T follicular helper cell (primary cell): ENCODE measurements at places on chromosomes 2 and 18.

DNA sequence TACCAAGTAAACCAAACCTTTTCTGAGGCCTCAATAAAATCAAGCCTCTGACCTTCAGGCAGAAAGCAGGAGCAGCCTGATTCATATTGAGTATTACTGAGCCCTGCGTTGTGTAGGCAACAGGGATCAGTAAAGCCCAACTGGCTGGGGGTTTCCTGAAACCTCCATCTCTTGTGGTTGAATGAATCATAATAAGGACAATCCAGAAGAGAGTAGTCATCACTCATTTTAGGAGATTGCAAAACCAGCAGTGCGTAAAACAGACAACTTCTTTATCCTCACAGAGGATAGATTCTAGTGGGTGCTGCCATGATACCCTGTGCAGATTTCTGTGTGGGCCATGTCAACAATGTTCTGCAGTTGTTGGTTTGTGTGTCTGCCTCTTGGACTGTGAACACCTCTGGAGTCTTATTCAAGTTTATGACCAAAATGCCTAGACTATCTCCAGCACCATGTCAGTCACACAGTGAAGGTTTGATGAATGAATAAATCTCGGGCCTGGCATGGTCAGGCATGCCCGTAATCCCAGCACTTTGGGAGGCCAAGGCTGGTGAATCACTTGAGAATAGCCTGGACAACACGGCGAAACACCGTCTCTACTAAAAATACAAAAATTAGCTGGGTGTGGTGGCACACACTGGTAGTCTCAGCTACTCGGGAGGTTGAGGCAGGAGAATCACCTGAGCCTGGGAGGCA lies 51.8 kb upstream of the RAB27B start:
- DNase-seq, result no peak

DNA sequence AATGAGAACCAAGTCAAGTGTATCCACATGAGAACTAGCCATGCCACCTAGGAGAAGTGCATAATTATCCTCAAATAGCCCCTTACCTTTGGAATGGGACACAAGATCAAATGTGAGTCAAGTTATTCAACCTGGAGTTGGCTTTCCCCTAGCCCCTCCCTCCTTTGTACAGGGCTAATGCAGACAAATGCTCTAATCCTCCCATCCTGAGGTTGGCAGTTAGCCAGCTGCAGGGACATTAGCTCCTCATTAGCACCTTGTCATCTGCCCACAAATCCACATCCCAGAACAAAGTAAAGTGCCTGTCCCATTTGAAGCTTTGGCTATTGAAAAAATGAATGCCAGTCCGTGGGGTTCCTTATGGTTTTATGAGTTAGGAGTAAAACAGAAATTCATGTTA lies 294.1 kb upstream of the FANCL start:
- no peak for DNase-seq

GRCh38 chr2:67840460-67841068 lies 222.2 kb downstream of the C1D start:
- DNase-seq, result no peak

GRCh38 chr2:197045115-197045514 lies 118.6 kb upstream of the PGAP1 start:
- no peak for DNase-seq

- DNase-seq, result no peak
Measured at GRCh38 chr2:158912112-158912511, 56.3 kb upstream of the TANC1 start.

GRCh38 chr18:75075016-75075305 lies 134.0 kb downstream of the PTGR3 start:
- no peak for DNase-seq

GRCh38 chr18:3163968-3164367 lies 55.8 kb downstream of the MYOM1 start:
- no peak for DNase-seq

- no peak for DNase-seq
Measured at GRCh38 chr2:68089961-68090360, 27.2 kb upstream of the C1D start.

GRCh38 chr2:85393836-85394235 lies 16.3 kb downstream of the CAPG start:
- no peak for DNase-seq

GRCh38 chr18:3248062-3248657 lies 559 bp downstream of the MYL12A start:
- no peak for DNase-seq

GRCh38 chr2:23649819-23650218 lies 264.8 kb downstream of the KLHL29 start:
- DNase-seq, result no peak

DNA sequence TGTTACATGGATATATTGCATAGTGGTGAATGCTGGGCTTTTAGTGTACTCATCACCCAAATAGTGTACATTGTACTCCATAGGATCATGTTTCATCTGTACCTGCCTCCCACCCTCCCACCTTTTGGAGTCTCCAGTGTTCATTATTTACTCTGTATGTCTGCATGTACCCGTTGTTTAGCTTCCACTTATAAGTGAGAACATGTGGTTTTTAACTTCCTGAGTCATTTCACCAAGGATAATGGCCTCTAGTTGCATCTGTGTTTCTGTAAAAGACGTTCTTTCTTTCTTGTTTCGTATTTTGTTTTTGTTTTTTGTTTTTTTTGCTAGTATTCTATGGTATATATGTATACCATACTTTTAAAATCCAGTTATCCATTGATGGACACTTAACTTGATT lies 107.5 kb downstream of the MSTN start:
- DNase-seq, result no peak

DNA sequence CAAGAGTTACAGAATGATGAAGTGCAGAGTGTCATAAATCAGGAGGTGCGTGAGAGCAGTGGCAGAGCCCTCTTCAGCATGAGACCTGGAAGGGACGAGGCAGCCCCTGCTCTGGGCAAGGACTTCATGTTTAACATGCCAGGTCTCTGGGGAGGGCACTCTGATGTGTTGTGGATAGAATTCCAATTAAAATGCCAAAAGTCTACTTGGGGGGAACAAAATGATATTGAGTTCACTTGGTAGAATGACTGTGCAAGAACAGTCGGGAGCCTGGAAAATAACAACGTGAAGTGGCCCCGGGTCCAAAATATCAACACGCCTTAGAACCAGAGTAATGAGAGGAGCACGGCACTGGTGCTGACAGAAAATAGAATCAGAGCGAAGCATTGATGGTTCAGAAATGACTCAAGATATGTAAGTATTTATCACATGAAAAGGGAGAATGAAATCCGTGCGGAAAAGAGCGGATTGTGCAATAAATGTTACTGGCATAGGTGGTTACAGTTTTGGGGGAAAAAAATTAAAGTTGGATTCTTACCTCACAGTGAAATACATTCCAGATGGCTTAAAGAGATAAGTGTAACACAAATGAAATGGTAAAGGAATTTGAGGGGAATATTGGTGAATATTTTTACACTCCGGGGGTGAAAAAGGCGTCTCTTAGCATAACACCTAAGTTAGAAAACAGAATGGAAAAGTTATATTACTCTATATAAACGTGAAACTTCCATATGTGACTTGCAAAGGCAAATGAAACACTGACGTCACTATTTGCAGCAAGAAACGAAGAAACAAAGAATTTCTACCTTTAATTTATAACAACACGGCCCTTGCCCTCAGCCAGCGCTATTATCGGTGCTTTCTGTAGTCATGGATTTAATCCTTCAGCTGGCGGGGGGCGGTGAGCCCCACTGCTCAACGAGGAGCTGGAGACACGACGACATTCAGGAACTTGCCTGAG lies 159.4 kb upstream of the TWIST2 start:
- no peak for DNase-seq

DNA sequence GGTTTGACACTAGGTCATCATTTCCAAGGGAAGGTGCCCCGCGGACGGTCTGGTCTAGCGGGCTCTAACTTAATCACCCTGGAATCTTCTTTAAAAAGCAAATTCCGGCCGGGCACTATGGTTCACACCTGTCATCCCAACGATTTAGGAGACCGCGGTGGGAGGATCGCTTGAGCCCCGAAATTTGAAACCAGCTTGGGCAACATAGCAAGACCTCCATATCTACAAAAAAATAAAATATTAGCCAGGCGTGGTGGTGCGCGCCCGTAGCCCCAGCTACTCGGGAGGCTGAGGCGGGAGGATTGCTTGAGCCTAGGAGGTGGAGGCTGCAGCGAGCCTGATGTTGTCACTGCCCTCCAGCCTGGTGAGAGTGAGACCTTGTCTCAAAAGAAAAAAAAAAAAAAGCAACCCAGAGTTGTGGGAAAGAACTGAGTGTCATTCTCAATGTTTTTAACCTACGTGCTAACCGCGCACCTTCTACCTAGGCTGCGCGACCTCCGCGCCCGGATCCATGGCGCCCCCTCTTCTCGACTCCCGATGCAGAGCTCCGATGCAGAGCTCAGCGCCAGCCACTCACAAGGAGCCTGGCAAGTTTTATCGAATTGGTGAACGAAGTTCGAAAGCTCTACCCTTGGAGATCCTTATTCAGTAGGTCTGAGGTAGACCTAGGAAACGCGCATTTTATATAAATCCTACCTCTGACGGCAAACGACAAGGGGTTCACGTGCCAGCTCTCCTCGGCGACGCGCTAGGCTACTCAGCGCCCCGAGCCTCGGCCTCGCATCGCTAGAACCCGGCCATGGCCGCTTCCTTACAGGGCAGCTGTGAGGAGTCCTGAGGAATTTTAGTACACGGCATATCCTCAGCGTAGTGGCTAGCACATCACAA lies 888 bp upstream of the TWSG1 start:
- DNase-seq, result peak; percentile 0

GRCh38 chr2:182733572-182733971 lies 17.5 kb downstream of the DNAJC10 start:
- DNase-seq, result no peak

DNA sequence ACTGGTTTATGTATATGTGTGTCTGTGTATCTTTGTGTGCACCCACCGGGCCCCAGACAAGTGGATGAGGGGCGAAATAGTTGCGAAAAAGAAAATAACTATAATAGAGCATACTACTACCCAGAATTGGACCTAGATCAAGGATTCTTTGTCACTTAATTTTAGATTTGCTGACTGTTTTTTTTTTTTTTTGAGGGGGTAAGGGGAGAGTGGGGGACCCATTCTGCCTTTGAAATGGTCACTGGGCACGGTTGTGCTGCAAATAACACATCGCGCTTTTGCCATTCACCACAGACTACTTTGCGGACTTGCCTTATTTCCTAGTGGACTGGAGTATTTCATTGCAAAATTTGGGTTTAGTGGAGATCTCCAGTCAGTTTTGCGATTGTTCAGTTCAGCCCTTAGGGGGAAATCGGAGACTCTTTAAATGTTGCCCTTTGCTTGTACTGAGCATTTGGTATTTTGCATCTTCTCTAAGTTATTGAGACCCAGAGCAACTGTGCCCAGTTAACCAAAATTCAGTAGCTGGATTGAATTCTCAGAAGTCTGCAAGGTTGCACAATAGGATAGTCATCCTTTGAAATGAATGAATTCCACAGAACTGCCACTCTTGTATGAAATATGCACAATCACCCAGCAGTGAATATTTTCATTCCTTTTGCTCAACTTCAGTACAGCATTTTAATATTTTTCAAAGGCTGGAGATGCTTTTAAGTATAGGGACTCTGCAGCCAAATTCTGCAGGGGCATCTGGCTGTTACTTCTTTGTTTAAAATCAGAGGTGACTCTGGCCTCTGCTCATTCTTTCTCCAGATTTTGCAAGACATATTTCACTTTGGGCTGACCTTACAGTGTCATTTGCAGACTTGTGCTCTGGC lies 2.9 kb downstream of the TRIB2 start:
- DNase-seq, result no peak

DNA sequence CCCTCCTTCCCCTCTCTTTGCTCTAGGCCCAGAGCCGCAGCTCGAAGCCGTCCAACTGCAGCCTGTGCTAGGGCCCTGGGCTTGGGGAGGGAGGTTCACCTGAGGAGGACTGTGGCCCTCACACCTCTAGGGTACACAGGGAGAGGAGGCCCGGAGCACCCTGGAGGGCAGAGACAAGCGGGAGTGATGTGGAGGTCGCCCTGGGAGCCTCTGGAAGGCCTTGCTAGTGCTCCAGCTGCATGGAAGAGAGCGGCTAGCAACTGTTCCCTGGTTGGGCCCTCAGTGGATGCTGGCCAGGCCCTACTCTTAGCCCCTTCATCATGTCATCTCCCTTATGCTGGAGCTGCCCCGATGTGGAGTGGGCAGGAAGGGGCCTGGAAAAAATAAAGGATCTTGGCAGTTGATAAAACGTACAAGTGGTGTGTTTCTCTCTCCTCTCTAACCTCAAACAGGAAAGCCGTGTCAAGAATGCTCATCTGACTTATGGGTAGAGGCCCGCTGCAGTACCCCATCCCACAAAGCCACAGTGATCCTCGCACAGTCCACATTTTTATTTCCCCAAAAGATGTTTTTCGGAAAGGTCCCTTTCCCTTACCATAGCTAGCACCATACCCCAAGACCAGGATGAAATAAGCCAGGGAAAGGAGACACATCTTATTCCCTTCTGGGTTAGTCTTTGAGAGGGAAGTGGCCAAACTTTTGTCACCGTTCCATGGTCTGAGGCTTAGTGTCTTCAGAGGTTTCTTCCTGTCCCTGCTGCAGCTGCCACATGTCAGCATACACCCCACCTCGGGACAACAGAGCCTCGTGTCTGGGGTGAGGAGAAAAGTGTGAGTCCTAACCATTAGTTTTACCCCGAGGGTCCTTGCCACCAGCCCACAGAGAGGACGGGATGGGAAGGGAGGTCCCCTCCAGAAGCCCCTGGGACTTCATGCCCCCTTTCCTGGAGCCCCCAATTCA lies 2.9 kb downstream of the ZFAND2B start:
- DNase-seq, result no peak

GRCh38 chr18:42290318-42291307 lies 335.6 kb downstream of the PIK3C3 start:
- DNase-seq, result no peak

DNA sequence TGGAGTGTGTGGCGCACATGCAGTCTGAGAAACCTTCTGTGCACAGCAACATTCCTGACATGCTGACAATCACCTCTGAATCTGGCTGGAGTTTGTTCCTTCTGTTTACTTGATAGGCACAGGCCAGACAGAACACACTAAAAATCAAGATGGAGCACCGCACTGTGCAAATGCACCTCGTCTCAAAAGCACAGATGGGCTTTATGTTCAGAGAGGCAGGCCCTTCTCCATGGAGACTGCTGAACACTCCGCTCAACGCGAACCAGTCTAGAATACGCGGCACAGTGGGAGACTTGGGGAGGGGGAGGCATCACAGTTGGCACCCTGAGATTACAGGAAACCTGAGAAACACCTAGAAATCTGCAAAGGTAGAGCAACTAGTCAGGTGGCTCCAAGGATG lies 58.4 kb upstream of the DNMT3A start:
- DNase-seq, result no peak

DNA sequence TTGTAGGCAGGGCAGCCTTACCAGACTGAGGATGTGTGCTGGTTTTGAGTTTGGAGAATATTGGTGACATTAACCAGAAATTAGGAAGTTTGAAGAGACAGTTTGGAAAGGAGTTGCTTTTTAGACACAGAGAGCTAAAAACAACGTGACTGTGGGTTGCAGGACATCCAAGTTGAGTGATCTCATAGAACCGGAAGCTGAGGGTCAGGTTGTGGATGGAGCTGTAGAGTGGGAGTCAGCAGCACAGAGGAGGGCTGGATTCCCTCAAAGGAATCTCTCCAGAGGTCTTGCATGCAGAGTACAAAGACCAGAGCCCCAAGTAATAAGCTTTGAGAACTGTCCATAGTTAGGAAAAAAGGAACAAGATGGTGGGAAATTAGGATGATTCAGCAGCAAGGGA lies 9.3 kb downstream of the MAPRE3 start:
- DNase-seq, result no peak

GRCh38 chr2:204049635-204050034 lies 113.1 kb downstream of the ICOS start:
- DNase-seq, result no peak

- DNase-seq, result no peak
Measured at GRCh38 chr2:216006164-216006663, 7.1 kb downstream of the MREG start.

GRCh38 chr18:68735483-68736343 lies 20.8 kb upstream of the TMX3 start:
- DNase-seq, result no peak
